ENCODE measurements at places on chromosomes 2 and 18. TPM values are rescaled to one million over a fixed set of nuclear protein-coding genes. Genes with fewer than 3 reads are reported as not detected.

GRCh38 chr2:161400076-161400475, 16.0 kb upstream of the TBR1 start:
- H3K36me3 ChIP-seq: peaks cover 44% of the 10 kb centered on the region
- no peak for DNase-seq
- H3K4me3 ChIP-seq: no peak overlapping the region
- H3K4me1 ChIP-seq: peaks cover 2% of the 10 kb centered on the region
- no peak overlapping the region for H3K27ac ChIP-seq

DNA sequence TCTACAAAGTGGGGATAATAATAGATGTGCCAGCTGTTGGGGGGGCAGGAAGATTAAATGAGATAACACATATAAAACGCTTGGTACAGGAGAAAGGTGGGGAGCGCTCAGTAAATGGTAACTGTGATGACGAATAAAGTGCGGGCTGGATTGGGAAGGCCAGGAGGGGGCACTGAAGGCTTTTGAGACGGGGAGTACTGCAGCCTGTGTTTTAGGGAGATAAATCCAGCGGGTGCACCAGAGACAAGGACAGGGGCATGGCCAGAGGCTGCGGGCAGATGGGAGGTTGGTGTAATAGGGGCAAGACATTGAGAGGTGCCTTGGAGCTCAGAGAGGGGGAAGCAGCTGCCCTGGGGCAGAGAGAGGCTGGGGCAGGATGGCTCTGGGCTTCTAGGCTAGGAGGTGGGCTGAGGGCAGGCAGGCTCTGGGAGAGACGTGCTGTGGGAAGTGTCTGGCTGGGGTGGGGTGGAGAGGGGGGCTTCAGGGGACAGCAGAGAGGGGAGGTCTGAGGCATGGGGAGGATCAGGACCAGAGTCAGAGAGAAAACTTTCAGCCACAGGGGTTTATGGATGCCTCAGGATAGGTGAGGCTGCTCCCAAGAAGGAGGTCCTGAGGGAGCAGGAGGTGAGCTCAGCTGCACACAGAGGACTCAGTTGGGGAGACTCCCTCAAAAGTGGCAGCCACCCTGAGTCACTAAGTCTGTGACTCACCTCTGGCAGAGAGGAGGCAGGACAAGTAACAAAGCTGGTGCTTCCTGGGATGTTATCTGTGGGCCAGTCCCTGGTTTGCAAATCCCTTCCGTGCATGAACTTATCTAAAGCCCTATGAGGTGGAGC, 18.8 kb downstream of the TEX44 start:
- no peaks in the 10 kb centered on the region for H3K27me3 ChIP-seq
- DNase-seq: peak; percentile 52
- H3K27ac ChIP-seq: peak overlapping the region; percentile 97
- H3K4me3 ChIP-seq: no peak overlapping the region

- H3K27me3 ChIP-seq: no peaks in the 10 kb centered on the region
- peaks cover 4% of the 10 kb centered on the region for H3K4me1 ChIP-seq
- H3K4me3 ChIP-seq: no peak overlapping the region
- no peak for DNase-seq
Observed at GRCh38 chr2:175107146-175107545, 60.9 kb downstream of the ATF2 start.

DNA sequence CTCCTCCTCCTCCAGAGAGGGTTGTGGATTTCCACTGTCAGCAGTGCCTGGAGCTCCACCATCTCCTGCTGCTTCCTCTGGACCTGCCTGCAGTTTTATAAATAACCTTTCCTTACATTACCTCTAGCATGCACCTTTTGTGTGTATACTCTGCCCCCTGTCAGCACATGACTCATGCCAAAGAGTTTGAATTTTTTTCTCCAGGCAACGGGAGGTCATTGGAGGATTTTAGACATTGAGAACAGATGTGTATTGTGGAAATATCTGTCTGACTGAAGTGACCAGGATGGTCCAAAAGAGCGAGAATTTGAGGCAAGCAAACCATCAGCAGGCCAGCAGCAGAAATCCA, 31.7 kb downstream of the IL37 start:
- no peaks in the 10 kb centered on the region for H3K4me1 ChIP-seq
- H3K36me3 ChIP-seq: no peaks in the 10 kb centered on the region
- no peak overlapping the region for H3K4me3 ChIP-seq
- peaks cover 6% of the 10 kb centered on the region for H3K27me3 ChIP-seq
- no peak for DNase-seq
- H3K27ac ChIP-seq: no peak overlapping the region

DNA sequence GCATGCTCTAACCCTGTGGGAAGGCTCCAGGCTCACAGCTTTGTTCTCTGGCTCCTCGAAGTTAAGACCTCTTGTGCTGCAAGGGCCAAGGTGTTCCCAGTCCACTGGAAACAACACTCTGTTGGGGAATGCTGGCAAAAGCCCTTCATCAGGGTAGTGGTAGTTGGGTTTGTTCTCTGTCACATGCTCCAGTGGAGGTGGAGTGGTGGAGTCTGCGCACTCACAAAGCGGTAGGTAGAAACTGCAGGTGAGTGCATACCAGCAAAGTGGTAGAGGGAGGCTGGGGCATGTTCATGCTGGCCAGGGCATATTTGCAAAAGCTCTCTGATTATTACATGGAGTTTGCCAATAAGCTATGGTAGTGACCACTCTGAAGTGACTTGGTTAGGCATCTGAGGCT, 410.5 kb downstream of the CDH19 start:
- H3K4me1 ChIP-seq: no peaks in the 10 kb centered on the region
- H3K27ac ChIP-seq: no peak overlapping the region
- H3K4me3 ChIP-seq: no peak overlapping the region
- no peaks in the 10 kb centered on the region for H3K27me3 ChIP-seq
- H3K36me3 ChIP-seq: no peaks in the 10 kb centered on the region

- H3K4me3 ChIP-seq: no peak overlapping the region
- no peak overlapping the region for H3K27ac ChIP-seq
- no peaks in the 10 kb centered on the region for H3K36me3 ChIP-seq
- peaks cover 2% of the 10 kb centered on the region for H3K27me3 ChIP-seq
Observed at GRCh38 chr18:68843473-68844089, 45.7 kb downstream of the CCDC102B start.

- H3K27me3 ChIP-seq: no peaks in the 10 kb centered on the region
- H3K4me1 ChIP-seq: no peaks in the 10 kb centered on the region
- DNase-seq: no peak
- no peak overlapping the region for H3K4me3 ChIP-seq
- no peak overlapping the region for H3K27ac ChIP-seq
- H3K36me3 ChIP-seq: no peaks in the 10 kb centered on the region
Observed at GRCh38 chr2:128770143-128771085, 451.7 kb upstream of the HS6ST1 start.

GRCh38 chr2:11980809-11981208, 234.4 kb downstream of the LPIN1 start:
- no peak for DNase-seq
- H3K36me3 ChIP-seq: no peaks in the 10 kb centered on the region
- no peaks in the 10 kb centered on the region for H3K27me3 ChIP-seq

DNA sequence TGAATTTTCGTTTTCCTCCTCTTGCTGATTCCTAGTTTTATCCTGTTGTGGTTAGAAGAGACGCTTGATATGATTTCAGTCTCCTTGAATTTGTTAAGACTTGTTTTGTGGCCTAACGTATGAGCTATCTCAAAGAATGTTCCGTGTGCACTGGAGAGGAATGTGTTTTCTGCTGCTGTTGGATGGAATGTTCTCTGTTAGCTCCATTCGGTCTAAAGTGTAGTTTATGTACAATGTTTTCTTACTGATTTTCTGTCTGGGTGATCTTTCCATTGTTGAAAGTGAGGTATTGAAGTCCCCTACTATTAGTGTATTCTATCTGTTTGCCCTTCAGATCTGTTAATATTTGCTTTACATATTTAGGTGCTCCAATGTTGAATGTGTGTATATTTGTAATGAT, 25.9 kb downstream of the COLEC11 start:
- no peaks in the 10 kb centered on the region for H3K36me3 ChIP-seq
- peaks cover 6% of the 10 kb centered on the region for H3K27me3 ChIP-seq
- H3K4me3 ChIP-seq: no peak overlapping the region
- H3K27ac ChIP-seq: no peak overlapping the region

DNA sequence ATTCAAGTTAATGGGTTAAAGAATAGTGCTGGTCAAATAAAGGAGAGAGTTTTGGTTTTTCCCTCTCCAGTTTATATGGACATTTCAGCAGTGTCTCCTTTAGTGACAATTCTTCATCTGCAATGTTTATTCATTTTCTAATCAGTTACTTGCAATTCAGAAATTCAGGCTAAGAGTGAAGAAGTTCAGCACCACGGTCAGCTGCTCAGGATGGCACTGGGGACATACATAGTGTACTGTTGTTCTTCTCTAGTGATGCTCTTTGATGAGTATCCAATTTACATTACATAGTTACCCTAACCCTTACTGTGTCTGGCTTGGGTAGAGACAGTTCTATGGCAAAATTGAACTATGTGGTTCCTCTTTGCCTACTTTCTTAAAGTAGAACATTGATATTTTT, 412.7 kb downstream of the CNTNAP5 start:
- H3K4me1 ChIP-seq: no peaks in the 10 kb centered on the region
- no peaks in the 10 kb centered on the region for H3K27me3 ChIP-seq
- H3K36me3 ChIP-seq: no peaks in the 10 kb centered on the region
- no peak overlapping the region for H3K27ac ChIP-seq
- no peak overlapping the region for H3K4me3 ChIP-seq

GRCh38 chr2:71001981-71002570, 7.4 kb upstream of the TEX261 start:
- no peak for DNase-seq
- H3K4me3 ChIP-seq: no peak overlapping the region
- H3K27ac ChIP-seq: no peak overlapping the region
- no peaks in the 10 kb centered on the region for H3K27me3 ChIP-seq
- peaks cover 30% of the 10 kb centered on the region for H3K4me1 ChIP-seq
- no peaks in the 10 kb centered on the region for H3K36me3 ChIP-seq

DNA sequence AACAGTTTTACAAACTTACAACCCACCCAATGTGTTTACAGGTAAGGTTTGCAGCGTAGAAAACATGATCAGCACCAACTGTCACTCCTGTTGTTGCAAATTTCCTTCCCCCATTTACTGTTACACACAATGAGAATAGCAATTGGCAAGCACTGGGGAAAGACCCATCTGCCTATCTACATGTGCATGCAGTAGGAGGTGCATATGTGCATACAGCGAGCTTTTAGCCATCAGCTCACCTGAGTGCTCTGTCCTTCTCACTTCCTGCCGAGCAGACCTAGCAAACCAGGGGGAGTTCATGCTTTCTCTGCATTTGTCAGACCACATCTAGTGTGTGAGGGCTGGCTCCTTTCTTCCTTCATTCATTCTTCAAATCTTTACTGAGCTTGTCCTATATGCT, 49.9 kb upstream of the ARL4C start:
- H3K27ac ChIP-seq: no peak overlapping the region
- H3K27me3 ChIP-seq: peaks cover 16% of the 10 kb centered on the region

DSC3 gene
- not detected for total RNA-seq

PLEKHB2 gene
- 55.7 TPM for total RNA-seq

RAB6C gene
- total RNA-seq: not detected
